ENCODE measurements at places on chromosomes 2 and 18.

GRCh38 chr2:83365476-83365875 lies 1093.6 kb downstream of the SUCLG1 start:
- DNase-seq, result no peak

DNA sequence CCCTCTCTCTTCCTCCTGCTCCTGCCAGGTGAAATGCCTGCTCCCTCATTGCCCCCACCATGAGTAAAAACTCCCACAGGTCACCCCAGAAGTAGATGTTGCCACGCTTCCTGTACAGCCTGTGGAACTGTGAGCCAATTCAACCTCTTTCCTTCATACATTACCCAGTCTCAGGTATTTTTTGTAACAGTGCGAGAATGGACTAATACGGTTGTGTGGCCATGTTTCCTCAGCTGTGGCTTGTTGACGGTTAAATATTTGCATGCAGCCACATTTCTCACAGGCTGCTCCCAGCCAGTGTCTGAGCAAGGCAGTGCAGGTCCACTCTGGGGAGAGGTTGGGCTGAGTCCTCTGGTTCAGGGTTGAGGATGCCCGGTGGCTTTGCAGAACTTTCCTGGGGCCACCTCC lies 27.8 kb upstream of the COPS8 start:
- DNase-seq, result no peak

DNA sequence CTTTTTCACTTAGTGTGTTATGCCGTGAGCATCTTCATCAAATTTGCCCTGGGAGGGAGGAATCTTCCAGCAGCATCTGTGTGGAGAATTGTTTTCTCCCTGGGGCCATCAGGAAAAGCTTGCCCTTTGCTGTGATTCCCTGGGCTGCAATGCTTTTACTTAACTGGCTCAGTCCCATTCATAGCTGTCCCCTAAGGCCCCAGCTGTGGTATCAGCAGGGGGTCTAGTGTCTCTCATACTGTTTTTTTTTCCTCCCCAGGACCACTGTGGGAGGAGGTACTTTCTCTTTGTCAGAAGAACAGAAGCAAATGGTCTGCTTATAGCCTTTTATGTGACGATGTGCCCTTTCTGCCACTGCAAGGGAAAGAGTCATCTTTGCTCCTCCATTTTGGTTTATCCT lies 176.8 kb upstream of the CELF4 start:
- peak; percentile 8 for DNase-seq

GRCh38 chr2:191933307-191934105 lies 86.6 kb upstream of the CAVIN2 start:
- no peak for DNase-seq

- DNase-seq, result no peak
These were observed 215.1 kb downstream of the ZNF385B start for GRCh38 chr2:179646173-179646769.

GRCh38 chr2:235606004-235606715 lies 112.3 kb downstream of the AGAP1 start:
- no peak for DNase-seq

GRCh38 chr2:224389317-224389716 lies 12.6 kb downstream of the FAM124B start:
- no peak for DNase-seq

- DNase-seq, result no peak
These were observed 105.2 kb upstream of the OTOS start for GRCh38 chr2:240245706-240246105.

DNA sequence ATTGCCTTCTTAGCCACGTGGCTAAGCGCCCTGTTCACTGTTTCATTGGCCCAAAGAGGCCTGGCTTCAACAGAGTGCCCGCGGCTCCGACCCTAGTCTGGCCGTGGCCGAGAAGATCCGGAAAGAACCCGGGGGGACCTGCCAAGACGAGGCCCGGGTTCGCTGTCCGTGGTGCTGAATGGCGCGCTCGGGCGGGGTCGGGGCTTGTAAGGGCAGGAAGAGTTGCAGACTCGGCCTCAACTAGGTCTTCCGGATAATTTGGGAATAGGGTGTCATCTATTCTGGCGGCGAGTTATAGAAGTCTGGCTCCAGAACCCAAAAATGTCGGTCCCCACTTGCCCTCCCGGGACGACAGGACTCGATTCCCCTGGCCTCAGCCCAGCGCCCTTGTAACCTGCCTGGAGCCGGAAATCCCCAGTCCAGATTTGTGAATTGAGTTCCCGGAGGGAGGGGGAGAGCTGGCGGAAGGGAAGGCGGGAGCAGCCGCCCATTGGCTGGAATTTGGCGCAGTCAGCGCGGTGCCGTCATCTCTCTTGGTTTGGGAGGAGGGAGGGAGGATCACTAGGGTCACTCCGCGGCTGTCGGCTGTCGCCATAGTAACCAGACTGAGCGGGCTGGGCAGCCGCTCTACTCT lies 3.5 kb downstream of the CDK5R2 start:
- DNase-seq, result peak; percentile 94

- no peak for DNase-seq
These were observed 20.1 kb upstream of the ACMSD start for GRCh38 chr2:134818321-134818720.

GRCh38 chr2:236998236-236998635 lies 87.5 kb upstream of the COPS8 start:
- DNase-seq, result peak; percentile 36

DNA sequence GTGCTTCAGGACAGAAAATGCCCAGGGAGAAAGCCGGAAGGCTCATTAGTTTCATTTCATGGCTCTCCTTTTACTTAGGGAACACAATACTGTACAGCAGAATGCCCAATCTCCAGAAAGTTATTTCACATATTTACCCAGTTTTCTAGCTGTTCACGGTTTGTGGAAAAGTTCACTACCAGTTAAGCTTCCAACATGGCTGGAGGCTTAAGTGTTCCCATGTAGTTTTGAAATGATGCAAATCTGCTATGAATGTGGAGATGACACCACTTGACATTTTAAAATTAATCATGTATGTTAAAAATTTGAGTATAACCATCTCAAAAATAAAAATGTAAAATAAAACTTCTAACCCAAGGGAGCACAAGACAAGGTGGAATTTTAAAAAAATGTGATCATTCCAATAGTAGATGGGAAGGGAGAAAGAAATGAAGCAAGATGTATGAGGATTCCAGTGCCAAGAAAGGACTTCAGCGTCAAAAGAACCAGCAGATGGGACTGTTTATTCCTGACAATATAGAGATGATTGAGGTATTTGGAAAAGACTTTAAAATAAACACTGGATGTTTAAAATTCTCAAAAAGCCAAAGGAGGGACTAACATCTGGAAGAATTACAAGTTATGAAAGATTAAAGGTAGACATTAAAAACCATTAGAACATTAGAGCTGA lies 60.9 kb upstream of the OSR1 start:
- DNase-seq, result no peak

GRCh38 chr2:98726205-98726604 lies 4.7 kb downstream of the MGAT4A start:
- DNase-seq, result no peak

DNA sequence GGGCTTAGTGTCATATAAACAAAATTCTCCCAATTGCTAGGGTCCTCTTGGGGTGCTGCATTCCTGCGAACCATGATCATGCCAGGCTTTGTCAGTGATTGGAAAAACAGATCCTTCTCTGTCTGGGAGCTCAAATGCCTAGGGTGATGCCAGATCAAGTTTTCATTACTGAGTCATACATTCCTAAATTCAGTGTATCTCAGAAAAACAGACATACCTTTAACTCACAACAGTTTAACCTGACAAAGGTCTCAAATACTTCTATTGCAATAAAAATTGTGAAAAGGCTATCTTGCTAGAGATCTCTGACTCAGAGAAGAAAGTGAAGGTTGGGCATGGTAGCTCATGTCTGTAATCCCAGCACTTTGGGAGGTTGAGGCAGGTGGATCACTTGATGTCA lies 86.9 kb downstream of the SH3YL1 start:
- no peak for DNase-seq

GRCh38 chr18:30957066-30957465 lies 85.5 kb downstream of the DSC3 start:
- no peak for DNase-seq
